ENCODE measurements at places on chromosomes 2 and 18. TPM values are rescaled to one million over a fixed set of nuclear protein-coding genes. Genes with fewer than 3 reads are reported as not detected.

ACMSD gene
- not detected for total RNA-seq

ZNF385B gene
- 1.2 TPM for total RNA-seq

TSPYL6 gene
- not detected for total RNA-seq

GAREM2 gene
- total RNA-seq: 1.2 TPM

CCDC148 gene
- 0.26 TPM for total RNA-seq

SIX2 gene
- 68.8 TPM for total RNA-seq

CAPN14 gene
- 0.05 TPM for total RNA-seq

GULP1 gene
- 54.1 TPM for total RNA-seq

FTCDNL1 gene
- total RNA-seq: 2.8 TPM

ALK gene
- 0.27 TPM for total RNA-seq

C2orf78 gene
- not detected for total RNA-seq

MXD1 gene
- 3.6 TPM for total RNA-seq

DSC3 gene
- not detected for total RNA-seq

TSGA10 gene
- total RNA-seq: 5.9 TPM

All from myocyte (in vitro differentiated cells).